HTR-8/SVneo (cell line): ENCODE measurements at places on chromosomes 6 and 20.

DNA sequence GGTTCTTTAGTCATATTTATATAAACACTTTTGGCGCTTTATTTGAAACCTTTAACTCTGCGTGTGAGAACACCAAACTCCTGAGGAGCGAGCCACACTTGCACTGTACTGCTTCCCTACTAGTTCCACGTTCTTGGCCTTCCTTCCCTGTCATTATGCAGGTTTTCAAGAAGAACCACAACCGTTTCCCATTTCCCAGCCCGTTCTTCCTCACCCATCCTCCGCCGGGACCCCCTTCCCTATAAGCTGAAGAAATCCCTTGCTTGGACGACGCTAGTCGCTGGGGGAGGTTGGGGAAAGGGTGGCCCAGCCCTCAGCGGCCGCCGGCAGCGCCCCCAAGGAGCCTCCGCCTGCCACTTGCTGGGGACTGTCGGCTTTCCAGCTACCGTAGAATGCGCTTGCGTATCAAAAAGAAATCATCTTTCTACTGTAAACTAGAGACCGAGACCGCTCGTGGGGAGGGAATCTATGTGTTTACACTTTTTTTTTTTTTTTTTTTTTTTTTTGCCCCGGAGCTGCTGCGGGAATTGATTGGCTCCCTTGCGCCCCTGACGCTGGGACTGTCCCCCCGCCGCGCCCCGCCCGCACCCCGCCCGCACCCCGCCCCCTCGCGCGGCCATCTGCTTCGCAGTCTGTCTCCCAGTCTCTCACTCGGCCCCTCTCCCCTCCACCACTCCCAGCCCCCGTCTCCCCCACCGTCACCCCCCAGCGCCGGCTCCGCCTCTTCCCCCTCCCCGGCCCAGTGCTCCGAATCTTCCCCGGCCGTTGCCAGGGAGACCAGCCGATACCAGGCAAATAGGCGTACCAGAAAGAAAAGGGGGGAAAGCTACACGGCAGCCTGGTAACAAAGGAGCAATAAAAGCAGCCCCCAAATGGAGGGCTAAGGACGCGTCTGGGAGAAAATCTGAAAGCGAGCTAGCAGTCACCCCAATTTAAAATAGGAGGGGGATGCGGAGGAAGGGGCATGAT, 2.3 kb upstream of the MARCKS start:
- DNase-seq, result peak; percentile 83

GRCh38 chr20:57614490-57615444, 5.5 kb downstream of the ZBP1 start:
- DNase-seq, result no peak

DNA sequence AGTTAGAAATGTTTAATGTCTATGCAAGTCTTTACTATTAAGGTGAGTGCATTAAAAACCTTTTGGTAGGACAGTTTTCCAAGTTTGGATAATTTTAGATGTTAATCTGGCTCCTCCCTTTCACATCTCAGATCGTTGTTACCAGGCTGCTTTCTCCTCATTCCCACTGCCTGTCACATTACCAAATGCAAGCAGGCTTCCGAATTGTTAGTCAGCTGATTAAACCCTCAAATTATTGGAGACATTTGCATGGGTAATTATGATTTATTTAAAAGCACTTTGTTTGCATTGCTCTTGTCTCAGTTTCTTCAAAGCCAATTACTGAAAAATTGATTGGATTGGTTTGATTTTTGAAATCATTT, 816.5 kb downstream of the KIF16B start:
- no peak for DNase-seq

GRCh38 chr20:47800623-47801022, 15.3 kb upstream of the SULF2 start:
- no peak for DNase-seq

DNA sequence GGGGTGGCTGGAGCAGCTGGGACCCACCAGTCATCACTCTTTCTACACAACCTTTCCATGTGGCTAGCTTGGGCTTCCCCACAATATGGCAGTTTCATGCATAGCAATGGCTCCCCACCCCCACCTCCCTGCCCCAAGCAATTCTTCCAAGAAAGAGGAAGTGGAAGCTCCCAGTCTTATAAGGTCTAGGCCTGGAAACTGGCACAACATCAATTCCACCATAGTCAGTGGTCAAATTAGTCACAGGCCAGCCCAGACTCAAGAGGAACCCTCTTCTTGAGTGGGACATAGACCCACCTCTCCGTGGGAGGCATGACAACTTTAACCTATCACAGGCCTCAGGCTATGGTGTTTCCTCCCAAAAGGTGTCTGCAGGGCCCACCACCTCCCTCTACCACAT, 17.7 kb downstream of the TGM6 start:
- DNase-seq, result no peak

DNA sequence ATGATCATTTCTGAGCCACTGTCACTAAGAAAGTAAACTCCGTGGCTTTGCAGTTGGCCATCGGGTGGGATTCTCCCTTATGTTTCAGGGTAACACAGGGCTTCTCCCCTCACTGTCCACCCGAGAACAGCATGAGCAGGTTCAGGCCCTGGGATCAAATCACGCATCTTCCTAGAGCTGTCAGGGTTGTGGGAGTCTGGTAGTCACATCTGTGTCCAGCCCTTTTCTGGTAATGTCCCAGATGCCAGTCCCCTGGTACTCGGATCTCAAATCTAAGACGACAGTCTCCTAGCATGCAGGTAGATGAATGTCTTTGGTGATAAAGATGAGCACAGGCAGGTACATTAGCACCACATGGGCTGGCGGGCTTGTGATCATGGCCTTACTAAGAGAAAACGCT, 4.8 kb downstream of the PXDC1 start:
- no peak for DNase-seq
